ENCODE measurements at places on chromosomes 2 and 18.

DNA sequence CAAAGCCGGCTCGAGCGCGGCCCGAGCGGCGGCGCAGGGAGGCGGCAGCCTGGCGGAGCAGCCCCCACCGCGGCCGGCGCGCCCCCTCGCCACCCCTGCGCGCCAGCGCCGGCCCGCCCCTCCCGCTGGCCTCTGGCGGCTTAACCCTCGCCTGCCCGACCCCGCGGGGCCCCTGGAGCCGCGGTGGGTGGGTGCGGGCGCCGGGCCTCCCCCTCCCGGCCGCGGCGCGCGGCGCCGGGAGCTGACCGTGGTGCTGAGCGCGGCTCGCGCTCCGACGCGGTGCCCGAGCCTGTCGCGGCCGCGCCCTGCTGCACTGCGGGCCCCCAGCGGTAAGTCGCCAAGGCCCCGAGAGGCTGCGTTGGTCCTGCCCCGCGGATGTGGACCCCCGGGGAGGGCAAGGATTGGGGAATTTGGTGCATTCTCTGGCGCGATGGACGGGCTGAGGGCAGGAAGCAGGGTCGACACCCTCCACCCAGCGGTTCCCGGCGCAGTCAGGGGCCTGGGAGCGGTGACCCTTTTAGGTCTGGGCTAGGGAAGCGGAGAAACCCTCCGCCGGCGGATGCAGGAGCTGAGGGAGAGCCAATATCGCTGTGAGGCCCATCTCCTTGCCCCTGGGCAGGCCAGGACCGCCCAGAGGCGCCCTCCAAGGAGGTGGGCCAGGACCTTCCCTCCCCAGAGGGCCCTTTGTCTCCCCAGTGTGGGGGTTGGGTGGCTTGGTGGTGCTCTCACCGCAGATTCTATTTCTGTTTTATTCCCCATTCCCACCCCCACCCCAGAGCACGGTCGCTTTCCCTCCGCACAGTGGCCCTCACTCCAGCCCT, 923 bp downstream of the AMER3 start:
- DNase-seq = no peak

DNA sequence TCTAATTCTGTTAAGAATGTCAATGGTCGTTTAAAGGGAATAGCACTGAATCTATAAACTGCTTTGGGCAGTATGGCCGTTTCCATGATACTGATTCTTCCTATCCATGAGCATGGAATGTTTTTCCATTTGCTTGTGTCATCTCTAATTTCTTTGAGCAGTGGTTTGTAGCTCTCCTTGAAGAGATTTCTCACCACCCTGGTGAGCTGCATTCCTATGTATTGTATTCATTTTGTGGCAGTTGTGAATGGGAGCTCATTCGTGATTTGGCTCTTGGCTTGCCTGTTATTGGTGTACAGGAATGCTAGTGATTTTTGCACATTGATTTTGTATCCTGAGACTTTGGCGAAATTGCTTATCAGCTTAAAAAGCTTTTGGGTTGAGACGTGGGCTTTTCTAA, 38.3 kb upstream of the WDR75 start:
- DNase-seq = no peak

DNA sequence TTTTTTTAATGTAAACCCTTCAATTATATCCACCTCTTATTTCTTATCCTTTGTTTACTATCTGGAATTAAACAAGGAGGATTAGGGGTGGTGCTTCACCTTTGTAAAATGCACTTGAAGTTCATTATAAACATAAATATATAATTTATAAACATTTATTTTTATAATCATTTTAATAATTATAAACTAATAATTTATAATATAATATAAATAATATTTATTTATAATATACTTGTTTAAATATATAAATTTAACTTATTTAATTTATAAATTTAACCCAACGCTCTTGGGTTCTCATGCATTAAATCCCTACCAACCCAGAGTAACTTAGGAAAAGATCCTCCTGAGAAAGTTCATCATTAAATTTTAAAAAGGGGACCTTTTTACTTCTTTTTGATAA, 452.5 kb downstream of the PTPRM start:
- no peak for DNase-seq

- DNase-seq = no peak
These were observed 45.8 kb upstream of the RBM44 start for GRCh38 chr2:237752761-237753165.

- DNase-seq = no peak
These were observed 19.3 kb downstream of the MRPL30 start for GRCh38 chr2:99200076-99200800.

- no peak for DNase-seq
These were observed 70.5 kb downstream of the ID2 start for GRCh38 chr2:8752385-8752784.

DNA sequence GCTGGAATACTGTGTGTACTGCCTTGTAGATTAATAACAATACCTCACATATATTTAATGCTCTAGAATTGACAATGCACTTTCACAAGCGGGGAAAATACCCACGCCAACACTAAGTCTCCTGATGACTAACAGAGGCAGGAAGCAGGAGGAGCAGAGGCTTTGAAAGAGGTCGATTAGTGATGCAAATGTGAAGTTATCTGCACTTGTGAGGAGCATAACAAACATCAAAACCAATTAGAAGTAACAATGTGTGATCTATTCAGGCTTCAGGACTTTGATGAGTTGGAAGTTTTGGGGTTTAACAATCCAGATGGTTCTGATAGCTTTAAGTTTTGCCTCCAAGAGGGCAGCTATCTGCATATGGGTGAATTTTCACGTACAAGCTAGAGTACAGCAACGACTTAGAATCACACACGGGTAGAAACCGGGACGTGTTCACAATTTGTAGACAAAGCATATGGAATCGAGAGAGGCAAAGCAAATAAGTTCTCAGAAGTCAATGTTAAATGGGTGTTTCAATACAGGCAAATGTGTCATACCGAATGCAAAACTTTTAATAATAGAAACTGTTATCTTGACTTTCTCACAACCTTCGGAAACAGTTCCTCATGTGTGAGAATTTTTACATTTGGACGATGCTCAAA, 114.5 kb downstream of the METTL8 start:
- no peak for DNase-seq

GRCh38 chr2:214341646-214342045, 69.2 kb upstream of the VWC2L start:
- no peak for DNase-seq

- peak; percentile 57 for DNase-seq
These were observed 70.4 kb upstream of the ST6GAL2 start for GRCh38 chr2:106956416-106956815.

GRCh38 chr18:57984490-57985115, 59.4 kb upstream of the NEDD4L start:
- peak; percentile 96 for DNase-seq

- DNase-seq = no peak
These were observed 94.9 kb downstream of the BCL2 start for GRCh38 chr18:63224630-63225029.

DNA sequence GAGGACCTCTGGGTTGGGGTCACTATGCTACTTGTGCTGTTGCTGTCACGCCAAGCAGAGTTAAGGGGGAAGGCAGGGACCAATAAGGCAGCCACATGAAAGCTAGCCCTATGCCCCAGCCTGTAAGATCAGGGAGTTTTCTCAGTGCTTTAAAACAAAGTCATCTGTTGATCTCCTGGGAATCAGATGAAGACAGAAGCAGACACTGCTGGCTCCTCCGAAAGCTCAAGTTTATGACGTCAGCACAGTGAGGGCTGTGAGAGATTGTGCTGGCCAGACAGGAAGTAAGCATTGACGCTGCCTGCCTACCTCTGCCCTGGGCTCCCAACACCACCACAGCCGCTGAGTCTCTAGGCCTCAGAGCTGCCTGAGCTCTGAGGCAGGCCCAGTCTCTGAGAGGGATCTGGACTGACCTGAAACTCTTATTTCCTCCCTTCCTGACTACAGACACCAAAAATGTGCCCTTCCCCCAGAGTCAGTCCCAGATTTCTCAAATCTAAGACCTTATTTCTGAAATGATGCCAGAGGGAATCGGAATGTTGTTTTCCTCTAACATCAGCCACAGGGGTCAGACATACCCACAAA, 118.1 kb upstream of the EPAS1 start:
- no peak for DNase-seq

DNA sequence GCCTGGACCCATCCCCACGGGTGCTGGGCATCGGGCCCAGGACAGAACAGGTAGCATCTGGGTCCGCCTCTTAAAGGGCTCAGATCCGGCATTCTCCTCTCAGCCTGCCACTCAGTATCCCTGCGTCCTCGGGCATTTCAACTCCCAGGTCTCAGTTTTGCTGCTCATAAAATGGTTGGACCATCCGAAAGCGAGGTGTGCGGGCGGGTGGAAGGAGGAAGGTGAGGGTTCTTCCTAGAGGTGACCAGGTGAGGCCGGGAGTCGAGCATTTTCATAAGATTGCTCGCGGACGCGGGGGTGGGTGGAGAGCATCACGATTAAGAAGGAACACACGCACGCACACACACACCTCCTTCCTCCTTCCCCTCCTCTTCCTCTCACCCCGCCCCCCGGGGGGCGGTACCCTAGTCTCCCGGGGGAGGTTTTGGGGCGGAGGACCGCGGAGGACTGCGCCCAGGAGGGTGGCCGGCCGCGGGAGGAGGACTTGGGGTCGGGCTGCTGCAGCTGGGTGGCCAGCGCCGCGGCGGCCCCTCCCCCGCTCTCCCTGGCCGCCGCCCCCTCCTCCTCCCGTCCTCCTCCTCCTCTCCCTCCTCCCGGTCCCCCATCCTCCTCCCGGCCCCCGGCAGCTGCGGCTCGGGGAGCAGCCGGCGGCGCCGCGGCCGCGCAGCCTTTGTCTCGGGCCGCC, 97.9 kb upstream of the GPR45 start:
- peak; percentile 29 for DNase-seq

- no peak for DNase-seq
These were observed 20.5 kb downstream of the IL18R1 start for GRCh38 chr2:102376052-102376591.

DNA sequence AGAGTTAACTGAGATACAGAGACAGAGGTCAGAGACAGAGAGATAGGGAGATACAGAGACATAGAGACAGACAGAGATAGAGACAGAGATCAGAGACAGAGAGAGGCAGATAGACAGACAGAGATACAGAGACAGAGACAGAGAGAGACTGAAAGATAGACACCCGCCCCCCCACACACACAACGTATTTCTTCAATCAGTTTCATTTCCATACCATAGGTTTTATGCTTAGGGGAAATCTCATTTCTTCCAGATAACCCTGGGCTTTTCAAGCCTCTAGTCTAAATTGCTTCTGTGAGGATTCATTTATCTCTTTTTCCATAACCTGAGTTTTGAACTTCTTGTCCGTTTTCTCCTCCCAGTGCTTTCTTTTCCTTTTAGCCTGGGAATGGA, 94.6 kb downstream of the CD8B2 start:
- DNase-seq = no peak

- DNase-seq = no peak
These were observed 6.8 kb upstream of the COLEC11 start for GRCh38 chr2:3588084-3588483.

- DNase-seq = no peak
These were observed 94.1 kb upstream of the CYP1B1 start for GRCh38 chr2:38170067-38170466.

DNA sequence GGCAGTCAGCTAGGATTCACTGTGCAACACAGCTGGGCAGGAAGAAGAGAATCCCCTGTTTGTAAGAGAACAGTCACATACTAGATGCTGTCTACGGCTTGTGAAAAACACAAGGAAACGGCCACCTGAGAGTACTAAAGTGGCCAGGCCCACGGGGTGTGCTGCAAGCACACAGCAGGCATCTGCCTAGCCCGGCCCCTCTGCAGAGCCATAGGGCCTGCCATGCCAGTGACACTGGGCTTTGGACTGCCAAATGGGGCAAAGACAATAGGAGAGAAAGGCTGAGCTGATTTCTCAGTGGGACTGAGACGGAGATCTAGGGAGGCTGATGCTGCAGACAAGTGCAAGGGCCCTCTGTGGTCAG, 10.3 kb downstream of the TUBB6 start:
- no peak for DNase-seq
